ENCODE measurements at places on chromosomes 1 and 21.

DNA sequence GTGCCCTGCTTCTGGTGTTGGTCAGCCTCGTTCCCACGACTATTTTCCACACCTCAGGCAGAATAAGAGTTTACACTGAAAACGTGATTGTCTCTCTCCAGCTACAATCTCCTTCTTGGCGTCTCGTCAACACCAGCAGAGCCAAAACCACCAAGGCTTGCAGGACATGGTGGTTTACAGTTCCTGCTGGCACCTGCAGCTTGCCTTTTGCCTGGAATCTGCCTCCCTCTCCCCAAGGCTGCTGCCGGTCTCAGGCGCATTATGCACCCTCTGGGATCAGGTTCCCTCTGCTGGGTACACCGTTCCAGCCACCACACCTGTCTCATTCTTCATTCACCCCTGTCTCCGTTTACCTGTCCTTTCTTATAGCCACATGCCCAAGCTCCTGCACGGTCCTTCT, 315.9 kb downstream of the DSCAM start:
- DNase-seq, result no peak

GRCh38 chr1:66364578-66365391, 169.2 kb upstream of the SGIP1 start:
- DNase-seq, result no peak

- DNase-seq, result peak; percentile 78
Observed at GRCh38 chr1:23177438-23178380, 9.1 kb upstream of the LUZP1 start.

GRCh38 chr1:232378266-232379062, 251.5 kb downstream of the SIPA1L2 start:
- DNase-seq, result no peak

- peak; percentile 60 for DNase-seq
Observed at GRCh38 chr1:7954683-7955082, 6.8 kb upstream of the PARK7 start.

DNA sequence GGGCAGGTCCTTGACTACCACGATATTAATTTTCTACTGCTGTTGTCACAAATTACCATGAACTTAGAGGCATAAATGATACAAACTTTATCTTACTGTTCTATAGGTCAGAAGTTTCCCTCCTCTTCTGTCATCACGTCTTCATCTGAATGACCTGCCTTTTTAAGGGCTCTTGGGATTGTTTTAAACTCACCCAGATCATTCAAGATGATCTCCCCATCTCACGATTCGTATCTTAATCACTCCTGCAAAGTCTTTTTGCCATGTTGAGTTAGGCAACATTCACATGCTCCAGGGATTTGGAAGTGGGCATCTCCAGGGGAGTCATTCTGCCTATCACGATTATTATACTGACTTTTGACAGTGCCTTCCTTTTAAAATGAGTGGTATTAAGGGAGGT, 32.1 kb downstream of the NCAM2 start:
- no peak for DNase-seq

- DNase-seq, result no peak
Observed at GRCh38 chr21:21666689-21667088, 668.5 kb downstream of the NCAM2 start.

- no peak for DNase-seq
Observed at GRCh38 chr1:22406722-22407495, 44.7 kb upstream of the ZBTB40 start.

DNA sequence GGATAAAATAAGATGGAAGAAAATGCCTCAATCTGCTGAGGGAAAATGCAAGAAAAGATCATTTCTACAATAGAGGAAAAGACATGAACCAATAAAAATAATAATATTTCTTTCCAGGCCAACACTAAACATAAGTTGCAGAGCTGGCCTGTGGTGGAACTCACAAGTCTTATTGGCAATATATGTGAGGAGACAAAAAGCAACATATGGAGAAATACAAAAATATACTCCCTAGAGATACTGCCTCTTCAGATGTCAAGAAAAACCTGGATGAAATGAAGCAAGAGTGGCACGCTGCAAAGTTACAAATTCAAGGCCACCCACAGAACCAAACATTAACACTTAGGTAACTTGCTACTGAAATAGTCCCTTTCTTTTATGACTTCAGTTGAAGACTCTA, 264.9 kb upstream of the FMN2 start:
- DNase-seq, result no peak

- DNase-seq, result no peak
Observed at GRCh38 chr1:110321045-110321444, 18.1 kb upstream of the RBM15 start.

DNA sequence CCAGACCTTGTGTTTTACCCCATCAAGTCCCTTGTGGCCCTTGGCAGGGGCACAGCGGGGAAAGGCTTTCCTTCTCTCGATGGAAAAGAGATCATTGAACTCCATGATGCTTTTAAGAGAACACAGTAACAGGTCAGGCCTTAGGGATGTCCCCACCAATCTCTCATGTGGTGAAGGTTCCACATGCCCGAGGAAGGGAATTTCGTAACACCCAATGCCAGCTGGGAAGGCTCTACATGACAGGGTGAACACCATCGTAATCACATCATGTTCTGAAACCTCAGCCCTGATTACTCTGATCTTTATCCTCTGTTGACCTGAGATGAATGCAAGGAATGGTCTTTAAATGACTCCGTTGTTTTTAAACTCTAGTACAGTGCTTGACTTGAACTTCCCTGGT, 105.5 kb upstream of the SPAG17 start:
- no peak for DNase-seq

- DNase-seq, result no peak
Observed at GRCh38 chr1:244006961-244007360, 44.1 kb upstream of the ZBTB18 start.

- DNase-seq, result no peak
Observed at GRCh38 chr1:214341459-214341858, 60.5 kb downstream of the SMYD2 start.

DNA sequence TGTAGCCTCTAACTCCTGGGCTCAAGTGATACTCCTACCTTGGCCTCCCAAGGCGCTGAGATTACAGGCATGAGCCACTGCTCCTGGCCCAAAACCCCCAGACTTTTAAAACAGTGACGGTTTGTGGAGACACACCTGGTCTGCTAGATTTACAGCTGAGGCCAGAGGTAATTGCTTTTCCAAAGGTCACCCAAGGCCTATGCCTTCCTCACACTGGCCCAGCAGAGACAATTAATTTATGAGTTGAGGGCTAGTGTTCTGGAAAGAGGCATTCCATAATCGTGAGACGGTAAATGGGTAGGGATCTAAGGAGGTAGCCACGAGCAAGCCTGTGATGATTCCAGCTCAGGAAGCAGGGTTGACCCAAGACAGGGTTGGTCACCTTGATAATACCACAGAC, 12.4 kb upstream of the PARP1 start:
- no peak for DNase-seq

- no peak for DNase-seq
Observed at GRCh38 chr1:7350804-7351203, 420.3 kb upstream of the VAMP3 start.

GRCh38 chr21:45126204-45126626, 51.8 kb downstream of the ADARB1 start:
- DNase-seq, result no peak

DNA sequence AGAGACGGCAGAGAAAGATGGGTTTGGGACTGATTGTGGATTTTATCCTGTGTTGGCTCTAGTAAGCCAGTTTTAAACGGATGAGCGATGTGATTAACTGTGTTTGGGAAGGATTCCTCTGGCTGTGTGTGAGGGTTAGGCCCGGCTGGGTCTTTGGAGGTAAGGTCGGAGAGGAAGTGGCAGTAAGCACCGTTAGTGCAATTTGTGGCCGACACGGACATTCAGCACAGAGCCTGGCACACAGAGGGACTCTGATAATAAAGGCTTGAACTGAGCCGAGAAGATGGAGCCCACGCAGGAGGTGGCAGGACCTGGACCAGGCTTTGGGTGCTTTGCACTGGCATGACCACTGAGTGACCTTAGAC, 1.3 kb downstream of the MTFR1L start:
- DNase-seq, result no peak

DNA sequence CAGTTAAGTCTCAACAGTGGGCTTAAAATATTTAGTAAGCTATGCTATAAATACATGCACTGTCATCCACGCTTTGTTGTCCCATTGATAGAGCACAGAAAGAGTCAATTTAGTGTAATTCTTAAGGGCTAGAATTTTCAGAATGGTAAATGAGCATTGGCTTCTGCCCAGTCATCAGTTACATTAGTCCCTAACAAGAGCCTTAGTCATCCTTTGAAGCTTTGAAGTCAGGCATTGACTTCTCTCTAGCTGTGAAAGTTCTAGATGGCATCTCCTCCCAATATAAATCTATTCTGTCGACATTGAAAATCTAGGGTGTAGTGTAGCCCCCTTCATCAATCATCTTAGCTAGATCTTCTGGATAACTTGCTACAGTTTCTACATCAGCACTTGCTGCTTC, 12.0 kb upstream of the LPGAT1 start:
- no peak for DNase-seq

DNA sequence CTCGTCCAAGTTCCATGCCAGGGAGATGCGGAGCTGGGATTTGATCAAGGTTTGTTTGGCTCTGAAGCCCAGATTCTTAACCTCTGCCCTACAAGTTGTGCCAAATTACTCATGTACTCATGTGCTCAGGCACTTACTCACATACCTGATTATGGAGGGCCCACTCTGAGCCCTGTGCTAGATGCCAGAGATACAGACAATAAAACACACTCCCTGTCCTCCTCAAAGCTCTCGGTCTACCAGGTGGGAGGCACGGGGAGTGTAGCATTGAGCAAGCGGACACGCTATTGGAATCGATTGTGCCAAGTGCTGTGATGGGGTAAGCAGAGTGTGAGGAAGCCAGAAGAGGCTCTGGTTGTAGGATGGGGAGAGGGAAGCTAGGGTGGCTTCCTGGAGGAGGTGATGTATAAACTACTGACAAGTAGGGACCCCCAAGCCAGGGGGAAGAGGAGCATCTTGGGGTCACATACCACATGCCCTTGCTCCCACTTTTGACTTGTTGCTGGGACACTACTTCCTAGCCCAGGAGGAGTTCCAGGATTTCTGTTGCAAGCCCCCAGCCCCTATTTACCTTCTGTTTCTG, 49.8 kb upstream of the IFNLR1 start:
- no peak for DNase-seq

GRCh38 chr1:40973912-40974311, 5.6 kb upstream of the CTPS1 start:
- DNase-seq, result no peak

GRCh38 chr1:206709322-206709721, 24.6 kb downstream of the MAPKAPK2 start:
- no peak for DNase-seq

DNA sequence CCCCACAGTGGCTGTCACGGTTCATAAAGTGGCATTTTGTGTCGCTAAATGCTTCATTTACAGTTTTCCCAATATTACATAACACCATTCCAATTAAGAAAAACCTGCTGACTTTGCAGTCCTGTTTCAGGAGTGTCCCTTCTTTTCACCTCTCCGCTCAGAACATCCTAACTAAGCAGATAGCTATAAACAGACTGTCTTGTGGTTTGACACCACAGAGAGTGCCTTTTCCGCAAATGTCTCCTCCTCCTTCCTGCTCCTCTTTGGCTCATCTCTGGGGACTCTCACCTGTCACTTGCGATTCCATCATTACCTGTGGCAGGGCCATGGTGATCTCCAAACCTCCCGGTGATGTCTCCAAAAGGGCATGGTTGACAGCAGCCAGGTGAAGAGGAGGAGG, 119.0 kb downstream of the CNIH3 start:
- DNase-seq, result no peak

DNA sequence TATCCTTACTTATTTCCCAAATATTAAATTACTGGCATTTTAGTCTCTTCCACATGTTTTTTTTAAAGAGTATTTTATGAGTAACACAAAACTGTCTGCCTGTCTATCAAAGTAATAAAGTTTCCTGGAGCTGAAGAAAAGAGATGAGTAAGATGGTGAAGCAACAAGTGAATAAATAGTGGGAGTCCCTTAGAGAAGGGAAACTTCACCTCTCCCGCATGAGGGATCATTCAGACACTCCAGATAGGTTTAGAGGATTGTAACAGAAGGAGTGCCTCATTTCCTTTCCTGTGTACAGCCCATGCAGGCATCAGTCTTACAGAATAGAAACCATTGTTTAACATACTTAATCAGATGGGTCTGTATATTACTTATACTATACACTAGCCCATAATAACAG, 205.7 kb downstream of the USP25 start:
- DNase-seq, result no peak

DNA sequence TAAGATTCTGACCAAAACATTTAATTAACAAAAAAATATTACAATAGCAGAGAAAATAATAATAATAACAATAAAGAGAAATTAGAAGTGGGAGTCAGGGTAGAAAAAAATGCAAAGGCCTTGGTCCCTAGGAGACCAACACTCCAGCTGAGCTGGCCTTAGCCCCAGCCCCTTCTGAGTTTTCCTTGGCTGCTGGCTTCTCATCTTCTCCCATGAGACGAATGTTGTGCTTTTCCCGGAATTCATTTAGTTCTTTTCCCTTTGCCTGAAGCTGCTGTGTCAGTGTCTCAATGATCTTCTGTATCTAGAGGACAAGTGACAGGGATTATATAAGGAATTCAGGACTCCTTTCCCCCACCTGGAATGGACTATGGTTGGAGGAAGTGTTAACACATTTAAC, 2.4 kb downstream of the KLHDC9 start:
- no peak for DNase-seq

DNA sequence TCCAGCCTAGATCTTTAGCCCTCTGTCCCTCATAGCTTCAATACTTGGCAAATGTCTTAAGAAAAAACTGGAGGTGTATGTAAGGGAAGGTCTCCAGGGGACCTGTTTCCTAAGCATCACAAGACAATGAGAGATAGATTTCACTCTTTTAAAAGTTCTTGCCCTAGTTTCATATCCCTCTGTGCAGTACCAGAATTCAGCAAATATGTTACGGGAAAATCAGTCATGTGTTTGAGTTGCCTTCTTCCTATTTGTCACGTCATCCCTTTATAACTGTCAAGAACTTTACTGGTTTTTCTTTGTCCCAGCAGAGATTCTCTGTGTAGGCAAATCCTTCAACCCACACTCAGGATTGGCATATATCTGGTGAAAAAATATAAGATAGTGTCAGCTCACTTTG, 32.3 kb downstream of the DNASE2B start:
- no peak for DNase-seq

GRCh38 chr1:56830052-56830451, 10.8 kb upstream of the FYB2 start:
- no peak for DNase-seq

Data from activated effector memory CD4-positive, alpha-beta T cell treated with anti-CD3 and anti-CD28 coated beads, Interleukin-2, amount 50 U/mL, for 16 hours (primary cell).